ENCODE measurements at places on chromosomes 13 and 19.

DNA sequence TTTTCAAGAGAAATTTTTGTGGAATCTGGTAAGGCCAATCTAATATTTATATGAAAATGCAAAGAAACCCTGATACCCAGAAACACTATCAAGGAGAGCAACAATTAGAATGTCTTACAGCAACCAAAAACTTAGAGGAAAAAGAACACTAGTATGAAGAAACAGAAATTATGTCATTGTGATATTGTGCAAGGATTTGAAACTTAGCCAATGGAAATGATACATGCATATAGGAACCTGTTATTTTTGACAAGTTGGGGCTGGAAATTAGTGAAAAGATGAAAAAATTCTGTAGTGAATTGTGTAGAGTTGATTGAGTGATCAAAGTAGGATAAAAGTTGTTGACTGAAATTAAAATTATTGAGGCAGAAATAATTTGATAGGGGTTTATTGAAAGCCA lies 792.6 kb upstream of the SLITRK6 start:
- DNase-seq: no peak

GRCh38 chr13:64871742-64872141 lies 2358.4 kb downstream of the PCDH9 start:
- DNase-seq: no peak

DNA sequence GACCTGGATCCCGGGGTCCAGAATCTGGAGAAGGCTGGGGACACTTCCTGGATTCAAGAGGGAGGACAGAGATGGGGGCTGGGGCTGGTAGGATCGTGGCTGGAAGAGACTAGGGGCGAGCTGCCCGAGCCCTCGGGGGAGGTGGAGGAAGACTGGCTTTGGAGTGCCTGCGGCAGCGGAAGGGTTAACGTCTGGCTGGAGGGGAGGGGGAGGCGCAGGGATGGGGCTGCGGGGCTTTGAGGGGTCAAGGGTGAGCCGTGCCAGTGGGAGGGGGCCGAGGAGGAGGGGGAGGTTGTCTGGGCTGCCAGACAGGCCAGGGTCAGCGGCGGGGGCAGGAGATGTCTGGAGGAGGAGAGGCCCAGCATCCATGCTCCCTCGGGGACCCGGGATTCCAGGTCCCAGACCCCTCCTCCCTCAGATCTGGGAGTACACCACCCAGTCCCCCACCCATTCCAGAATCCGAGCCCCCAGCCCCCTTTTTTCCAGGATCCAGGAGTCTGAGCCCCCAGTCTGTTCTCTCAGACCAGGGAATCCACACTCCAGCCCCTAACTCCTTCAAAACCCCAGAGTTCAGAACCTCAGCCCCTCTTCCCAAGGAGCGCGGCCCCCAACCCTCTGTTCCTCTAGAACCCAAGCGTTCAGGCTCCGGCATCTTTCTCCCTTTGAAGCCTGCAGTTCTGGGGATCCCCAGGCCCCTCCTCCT lies 3.2 kb upstream of the SPACA6 start:
- DNase-seq: peak; percentile 75

DNA sequence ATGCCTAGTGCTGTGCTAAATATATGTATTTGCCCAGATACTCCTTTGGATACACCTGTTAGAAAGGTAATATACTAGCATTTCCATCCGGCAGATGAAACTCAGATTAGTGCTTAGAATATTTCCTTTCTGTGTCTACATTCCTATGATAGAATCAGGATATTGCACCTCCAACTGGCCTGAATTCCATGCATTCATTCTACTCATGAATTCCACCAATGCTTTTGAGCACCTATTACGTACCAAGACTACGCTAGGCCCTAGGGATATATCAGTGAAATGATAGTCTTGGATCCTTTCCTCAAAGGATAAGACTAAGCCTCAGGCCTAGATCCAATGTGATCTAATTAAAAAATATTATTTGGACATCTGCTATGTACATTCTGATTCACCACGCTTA lies 223.8 kb upstream of the SERP2 start:
- DNase-seq: no peak

DNA sequence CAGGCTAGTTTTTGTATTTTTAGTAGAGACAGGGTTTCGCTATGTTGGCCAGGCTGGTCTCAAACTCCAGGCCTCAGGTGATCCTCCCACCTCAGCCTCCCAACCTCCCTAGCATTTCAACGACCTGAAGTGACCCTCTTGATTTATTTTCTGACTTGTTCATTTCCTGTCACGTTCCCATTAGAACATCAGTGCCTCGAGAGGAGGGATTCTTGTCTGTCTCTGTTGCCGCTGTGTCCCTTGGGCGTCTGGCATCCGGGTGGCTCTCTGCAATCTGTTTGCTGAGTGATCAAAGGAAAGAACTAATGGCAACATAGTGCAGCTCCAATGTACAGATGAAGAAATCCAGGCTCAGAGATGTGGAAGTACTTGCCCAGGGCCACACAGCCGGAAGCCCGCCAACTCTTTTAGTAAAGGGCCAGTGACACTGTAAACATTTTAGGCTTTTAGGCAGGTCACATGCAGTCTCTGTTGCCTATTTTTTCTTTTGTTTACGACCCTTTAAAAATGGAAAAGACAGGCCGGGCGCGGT lies 47.5 kb downstream of the NFIC start:
- no peak for DNase-seq

GRCh38 chr19:3304871-3305423 lies 61.4 kb upstream of the NFIC start:
- peak; percentile 64 for DNase-seq

DNA sequence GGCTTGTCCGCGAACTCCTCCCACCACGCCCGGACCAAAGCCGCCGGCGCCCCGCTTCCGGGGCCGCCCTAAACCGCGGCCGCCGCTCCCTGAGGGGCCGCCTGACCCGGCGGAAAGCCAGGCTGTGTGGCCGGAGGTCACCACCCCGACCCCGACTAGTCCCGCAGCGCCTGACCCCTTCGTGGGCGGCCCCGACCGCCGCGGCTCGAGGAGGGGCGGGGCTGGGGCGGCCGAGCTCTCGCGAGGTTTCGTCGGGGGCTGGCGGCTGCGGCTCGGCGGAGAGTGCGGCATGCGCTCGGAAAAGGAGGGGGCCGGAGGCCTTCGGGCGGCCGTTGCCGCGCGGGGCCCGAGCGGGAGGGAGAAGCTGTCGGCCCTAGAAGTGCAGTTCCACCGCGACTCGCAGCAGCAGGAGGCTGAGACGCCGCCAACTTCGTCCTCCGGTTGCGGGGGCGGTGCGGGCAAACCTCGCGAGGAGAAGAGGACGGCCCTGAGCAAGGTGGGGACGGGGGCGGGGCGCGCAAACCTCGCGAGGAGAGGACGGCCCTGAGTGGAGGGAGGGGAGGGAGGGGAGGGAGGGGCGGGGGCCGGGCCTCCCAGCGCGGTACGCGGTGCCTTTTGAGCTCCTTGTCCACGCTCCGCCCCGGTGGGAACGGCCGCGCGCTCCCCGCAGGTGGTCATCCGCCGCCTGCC lies at the start of gene UPF3A:
UPF3A (plus strand) TSS at position 251 of the 690 bp plus-strand sequence; CDS start at position 290, 39 bp downstream.
- peak; percentile 89 for DNase-seq

- DNase-seq: no peak
Measured at GRCh38 chr13:84077271-84077670, 195.0 kb upstream of the SLITRK1 start.

DNA sequence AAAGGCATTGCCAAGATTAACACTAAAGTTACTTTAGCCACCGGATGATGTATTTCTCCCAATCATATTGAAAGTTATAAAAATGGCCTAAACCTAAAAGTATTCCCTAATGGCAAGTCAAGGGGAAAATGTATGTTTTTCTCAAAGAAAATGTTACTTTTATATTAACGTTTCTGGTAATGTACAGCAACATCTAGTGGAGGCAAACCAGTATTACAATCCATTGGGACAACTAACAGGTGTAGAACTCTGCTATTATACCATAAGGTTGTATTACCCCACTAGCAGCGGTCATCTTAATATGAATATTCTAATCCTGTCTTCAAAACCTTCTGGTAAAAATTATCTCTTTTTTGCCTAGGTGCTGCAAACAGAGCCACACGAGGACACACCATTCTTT lies 69.2 kb downstream of the ZNF100 start:
- peak; percentile 29 for DNase-seq

GRCh38 chr19:39832341-39833083 lies 1.4 kb downstream of the DYRK1B start:
- no peak for DNase-seq

- no peak for DNase-seq
Measured at GRCh38 chr13:91074091-91074490, 273.4 kb upstream of the MIR17HG start.

DNA sequence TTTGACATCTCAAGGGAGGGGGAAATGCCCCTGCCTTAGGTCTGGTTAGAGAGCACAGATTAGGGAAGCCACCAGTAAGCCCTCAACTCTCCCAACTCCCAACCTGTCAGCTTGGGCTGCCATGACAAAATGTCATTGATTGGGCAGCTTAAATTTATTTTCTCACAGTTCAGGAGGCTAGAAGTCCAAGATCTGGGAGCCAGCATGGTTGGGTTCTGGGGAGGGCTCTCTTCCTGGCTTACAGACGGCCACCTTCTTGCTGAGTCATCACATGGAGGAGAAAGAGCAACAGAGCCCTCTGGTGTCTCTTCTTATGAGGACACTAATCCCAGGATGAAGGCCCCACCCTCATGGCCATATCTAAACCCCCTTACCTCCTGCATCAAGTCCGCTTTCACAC lies 24.2 kb downstream of the C19orf12 start:
- DNase-seq: no peak

DNA sequence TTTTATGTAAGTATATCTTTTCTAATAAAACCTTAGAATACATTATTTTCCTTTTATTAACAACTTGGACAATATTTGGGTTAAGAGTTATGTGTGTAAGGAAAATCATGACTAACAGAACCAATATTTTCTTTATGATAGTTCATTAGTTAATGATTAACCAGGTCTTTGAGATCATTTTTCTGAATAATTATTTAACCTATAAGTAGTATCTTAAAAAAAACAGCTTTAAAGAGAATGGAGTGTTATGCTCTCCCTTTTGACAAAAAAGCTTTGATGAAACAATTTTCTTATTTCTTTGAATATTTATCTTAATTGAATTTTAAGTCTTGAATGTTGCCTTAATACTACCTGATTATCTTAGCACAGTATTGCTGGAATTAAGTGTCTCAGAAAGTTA lies 3.8 kb downstream of the SLAIN1 start:
- DNase-seq: no peak

DNA sequence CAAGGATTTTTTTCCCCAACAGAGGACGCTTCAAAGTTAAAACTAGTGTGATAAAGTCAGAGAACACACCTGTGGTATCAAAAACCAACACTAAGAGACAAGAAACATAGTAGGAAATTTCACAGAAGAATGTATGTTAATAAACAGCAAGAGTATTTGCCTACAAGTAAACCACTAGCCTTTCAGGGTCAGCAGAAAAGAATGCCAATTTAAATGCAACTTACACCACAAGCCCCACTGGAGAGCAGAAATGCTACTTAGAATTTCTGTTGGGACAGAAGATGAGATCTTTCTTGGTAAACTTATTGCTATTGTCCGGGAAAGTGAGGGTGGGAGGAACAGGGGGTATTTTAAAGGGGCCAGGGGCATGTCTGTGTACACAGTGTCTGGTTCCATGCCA lies 68.6 kb downstream of the STK24 start:
- no peak for DNase-seq

- DNase-seq: no peak
Measured at GRCh38 chr19:50478901-50479715, 2.5 kb upstream of the GARIN5A start.

GRCh38 chr13:33348366-33348765 lies 62.8 kb upstream of the STARD13 start:
- no peak for DNase-seq

DNA sequence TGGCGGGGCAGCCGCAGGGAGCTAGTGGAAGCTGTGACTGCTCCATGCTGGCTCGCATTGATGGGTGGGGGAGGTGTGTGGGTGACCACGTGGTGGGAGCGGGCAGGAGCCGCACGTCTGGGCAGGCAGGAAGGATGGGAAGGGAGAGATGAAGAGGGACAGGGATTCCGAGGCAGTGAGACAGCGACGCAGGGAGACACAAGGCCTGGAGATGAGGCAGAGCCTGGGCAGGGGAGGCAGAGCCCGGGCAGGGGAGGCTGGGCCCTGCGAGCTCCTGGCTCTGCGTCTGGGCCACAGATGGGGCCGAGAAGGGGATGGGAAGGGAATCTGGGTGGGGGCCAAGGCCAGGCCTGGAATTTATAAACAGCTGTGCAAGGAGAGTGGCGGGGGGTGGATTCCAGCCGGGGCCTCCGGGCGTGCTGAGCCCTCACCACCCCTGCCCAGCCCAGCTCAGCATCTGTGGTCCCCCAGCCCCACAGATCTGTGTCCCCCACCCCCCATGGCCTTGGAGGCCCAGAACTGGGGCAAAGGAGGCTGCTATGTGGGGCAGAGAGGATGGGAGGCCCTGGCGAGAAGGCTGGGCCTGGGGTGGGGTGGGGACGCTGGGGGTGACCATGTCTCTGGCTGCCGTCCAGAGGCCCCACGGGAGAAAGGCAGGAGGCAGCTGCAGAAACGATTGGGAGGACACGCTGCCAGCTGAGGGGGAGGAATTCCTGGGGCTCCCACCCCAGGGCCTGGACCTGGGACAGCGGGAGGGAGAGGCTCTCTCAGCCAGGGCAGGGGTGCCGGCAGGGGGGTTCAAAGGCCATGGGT lies 6.0 kb downstream of the EHD2 start:
- peak; percentile 78 for DNase-seq

DNA sequence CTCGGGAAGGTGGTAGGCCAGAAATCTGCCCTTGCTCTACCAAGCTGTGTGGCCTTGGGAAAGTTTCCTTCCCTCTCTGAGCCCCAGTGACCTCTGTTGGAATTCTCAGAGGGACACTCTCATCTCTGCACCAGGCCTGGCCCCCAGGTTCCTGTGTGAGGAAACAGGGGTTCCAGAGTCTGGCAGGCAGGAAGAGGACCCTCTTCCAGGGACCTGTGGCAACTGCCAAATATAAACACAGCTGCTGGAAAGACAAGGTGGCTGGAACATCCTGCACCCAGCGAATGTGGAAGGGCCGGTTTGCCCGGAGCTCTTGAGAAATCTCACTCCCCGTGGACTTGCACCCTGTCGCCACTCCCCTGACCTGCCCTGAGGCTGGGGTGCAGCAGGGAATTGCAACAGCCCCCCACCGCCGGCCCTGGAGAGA lies 52.8 kb downstream of the GADD45B start:
- DNase-seq: no peak

DNA sequence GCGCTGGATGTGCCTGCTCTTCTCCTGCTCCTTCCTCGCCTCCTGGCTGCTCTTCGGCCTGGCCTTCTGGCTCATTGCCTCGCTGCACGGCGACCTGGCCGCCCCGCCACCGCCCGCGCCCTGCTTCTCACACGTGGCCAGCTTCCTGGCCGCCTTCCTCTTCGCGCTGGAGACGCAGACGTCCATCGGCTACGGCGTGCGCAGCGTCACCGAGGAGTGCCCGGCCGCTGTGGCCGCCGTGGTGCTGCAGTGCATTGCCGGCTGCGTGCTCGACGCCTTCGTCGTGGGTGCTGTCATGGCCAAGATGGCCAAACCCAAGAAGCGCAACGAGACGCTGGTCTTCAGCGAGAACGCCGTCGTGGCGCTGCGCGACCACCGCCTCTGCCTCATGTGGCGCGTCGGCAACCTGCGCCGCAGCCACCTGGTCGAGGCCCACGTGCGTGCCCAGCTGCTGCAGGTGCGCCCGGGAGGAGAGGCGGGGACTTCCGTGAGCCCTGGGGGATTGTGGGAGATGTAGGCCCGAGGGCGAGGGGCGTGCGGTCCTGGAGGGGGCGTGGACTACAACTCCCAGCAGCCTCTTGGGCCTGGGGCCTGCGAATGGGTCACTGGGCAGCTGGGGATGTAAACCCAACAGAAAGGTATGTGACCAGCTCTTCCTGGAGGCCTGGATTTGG lies 6.7 kb downstream of the KCNJ14 start:
- DNase-seq: no peak

Data from SK-N-DZ (cell line).